ENCODE measurements at places on chromosomes 13 and 19.

DNA sequence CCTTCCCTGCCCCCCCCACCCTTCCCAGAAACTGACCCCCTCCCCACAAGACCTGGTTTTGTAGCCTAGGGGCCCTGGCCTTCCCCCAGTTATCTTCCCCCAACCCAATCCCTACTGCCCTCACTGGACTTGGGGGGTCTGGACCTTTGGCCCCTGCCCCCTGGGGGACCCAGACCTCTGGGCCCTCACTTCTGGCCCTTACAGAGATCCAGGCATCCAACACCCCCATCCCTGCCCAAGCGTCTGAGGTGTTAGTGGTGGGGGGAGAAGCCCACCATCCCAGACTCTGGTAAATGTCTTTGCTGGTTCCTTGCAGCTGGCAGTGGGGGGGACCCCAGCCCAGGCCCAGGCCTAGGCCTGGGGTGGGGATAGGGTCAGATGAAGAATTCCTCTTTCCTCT lies 3.5 kb upstream of the ZNF428 start:
- DNase-seq = no peak

DNA sequence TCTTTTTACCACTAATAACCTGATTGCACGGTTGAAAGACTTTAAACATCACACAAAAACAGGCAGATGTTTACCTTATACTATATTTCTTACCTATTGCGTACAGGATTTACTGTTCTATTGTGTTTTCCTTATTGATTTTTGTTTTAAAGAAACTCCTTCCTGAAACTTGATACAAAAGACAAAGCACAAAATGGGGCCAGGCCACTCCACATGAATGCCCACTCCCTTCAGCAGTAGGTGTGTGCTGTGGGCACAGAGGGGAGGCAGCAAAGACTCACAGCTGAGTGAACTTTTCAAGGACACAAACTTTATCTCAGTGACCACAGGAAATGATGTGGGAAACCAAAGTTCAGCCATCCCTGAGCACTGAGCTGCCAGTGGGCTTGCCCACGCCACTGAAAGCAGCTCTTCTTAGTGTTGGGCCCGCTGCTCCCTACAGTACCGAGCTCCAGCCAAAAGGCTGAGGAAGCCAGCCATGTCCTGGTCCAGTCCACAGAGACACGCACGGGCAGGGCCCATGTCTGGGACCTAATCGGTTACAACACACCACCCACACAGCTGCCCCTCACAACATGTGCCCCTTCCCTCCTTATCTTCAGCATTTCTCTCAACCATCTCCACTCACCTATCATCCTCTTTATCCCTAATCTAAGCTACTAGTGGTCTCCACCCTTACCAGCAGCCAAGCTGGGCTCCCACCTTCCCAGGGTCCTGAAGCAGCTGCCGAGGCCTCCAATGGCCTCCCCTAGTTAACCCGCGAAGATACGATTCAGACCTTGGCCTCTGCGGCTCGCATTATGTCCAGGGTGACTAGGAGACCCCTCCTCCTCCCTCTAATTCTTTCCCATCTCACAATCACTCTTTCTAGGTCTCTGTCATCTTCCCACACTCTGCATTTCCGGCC lies 39.5 kb downstream of the ATP7B start:
- DNase-seq = no peak

- no peak for DNase-seq
These were observed 101.3 kb upstream of the SLC15A1 start for GRCh38 chr13:98853771-98854221.

DNA sequence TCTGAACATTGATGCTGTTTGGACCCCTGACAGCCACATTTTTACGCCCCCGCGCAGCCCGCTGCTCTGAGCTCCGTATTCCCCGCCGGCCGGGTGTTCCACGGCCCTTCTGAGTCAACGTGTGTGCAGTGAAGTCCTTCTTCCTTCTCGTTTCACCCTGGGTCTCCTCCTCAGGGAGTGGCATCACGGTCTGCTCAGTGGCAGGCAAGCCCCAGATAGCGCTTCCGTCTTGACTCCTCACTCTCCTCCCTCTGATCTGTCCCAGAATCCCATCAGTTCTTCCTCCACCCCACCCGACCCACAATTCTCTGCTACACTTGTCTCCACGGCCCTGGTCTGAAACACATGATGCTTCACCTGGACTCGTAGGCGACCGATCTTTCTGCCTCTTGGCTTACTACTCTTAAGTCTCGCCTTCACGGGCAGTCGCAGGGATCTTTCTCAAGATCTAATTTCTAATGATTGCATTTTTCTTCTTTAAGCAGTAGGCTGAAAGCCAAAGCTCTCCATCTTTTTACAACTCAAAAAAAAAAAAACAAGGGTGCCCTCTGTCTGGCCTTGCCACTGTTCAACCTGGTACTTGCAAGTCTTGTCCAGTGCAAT lies 33.9 kb downstream of the CCNE1 start:
- DNase-seq = no peak

GRCh38 chr13:23810685-23811240 lies 78.4 kb downstream of the MIPEP start:
- no peak for DNase-seq

- no peak for DNase-seq
These were observed 8.2 kb upstream of the ZMYM2 start for GRCh38 chr13:19950374-19950773.

- no peak for DNase-seq
These were observed 824.0 kb downstream of the PCDH9 start for GRCh38 chr13:66405908-66406802.

DNA sequence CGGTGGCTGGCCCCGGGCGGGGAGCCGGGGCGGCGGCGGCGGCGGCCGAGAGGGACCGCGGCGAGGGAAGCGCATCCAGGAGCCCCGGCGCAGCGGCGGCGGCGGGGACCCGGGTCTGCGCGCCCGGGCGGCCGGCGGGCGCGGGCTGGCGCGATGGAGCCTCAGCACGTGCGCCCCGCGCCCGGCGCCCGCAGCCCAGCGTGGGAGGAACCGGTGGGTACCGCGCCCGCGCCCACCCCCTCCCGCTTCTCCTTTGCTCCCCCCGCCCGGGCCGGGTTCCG lies 7.8 kb upstream of the DGKH start:
- no peak for DNase-seq

DNA sequence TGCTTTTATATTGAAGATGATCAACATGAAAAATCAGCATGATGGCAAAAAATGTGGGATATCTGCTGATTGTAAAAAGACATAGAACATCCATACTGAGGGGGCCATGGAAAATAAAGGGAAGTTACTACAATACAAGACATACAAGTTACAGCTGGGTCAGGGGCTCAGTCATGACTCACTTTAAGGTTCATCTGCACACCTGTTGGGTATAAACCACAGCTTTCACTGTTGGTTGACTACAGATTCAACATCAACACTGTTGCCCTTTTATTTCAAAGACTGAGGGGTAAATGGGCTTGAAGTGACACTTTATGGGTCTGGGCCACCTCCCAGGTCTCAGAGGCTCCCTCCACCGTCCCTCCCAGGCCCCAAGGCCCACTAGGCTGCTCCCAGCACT lies 98.1 kb upstream of the IRS2 start:
- DNase-seq = no peak

DNA sequence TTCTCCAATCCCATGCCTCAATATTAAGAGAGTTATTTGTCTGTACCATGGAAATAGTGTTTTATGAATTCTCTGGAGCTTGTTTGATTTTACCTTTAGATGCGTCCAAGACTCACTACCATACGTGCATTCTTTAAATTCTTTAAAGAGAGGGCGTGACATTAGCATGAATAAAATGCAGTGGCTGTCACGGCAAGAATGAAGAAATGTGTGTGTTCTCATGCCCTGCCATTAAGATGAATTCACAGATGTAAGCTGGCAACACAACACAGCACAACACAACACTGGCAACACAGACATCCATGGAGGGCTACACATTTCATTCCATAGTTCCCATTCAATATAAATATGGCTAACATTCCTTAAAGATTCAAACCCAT lies 213.4 kb downstream of the ENOX1 start:
- no peak for DNase-seq

- DNase-seq = no peak
These were observed 50.0 kb upstream of the TSC22D1 start for GRCh38 chr13:44626176-44626575.

GRCh38 chr19:21321134-21321533 lies 8.1 kb downstream of the ZNF708 start:
- DNase-seq = no peak

- no peak for DNase-seq
These were observed 39.3 kb downstream of the TGDS start for GRCh38 chr13:94556621-94557020.

DNA sequence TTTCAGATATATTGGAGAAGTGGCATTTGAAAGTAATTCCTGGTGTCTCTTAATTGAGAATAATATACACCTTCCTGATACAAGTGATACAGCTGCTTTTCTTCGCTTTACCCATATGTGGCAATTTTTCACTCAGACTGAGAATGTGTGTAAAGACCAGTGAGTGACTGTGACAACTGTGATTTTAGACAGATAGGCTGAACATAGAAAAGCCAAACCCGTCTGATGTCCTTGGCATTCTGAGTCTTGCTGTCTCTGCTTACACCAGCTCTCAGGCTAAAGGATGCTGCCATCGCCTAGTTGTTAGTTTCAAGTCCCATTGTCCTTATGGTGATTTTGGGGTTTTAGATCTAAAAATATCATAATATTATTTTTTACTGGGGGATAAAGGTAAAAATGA lies 492.6 kb downstream of the RFC3 start:
- no peak for DNase-seq
